NCI-H1048 (cell line): ENCODE measurements at places on chromosomes 16 and 17.

- DNase-seq: no peak
These were observed at the start of gene HOXB2 for GRCh38 chr17:48545022-48545375. TSS of gene HOXB2 (minus strand) at chr17:48545109. CDS start at chr17:48544911, 198 bp downstream.

DNA sequence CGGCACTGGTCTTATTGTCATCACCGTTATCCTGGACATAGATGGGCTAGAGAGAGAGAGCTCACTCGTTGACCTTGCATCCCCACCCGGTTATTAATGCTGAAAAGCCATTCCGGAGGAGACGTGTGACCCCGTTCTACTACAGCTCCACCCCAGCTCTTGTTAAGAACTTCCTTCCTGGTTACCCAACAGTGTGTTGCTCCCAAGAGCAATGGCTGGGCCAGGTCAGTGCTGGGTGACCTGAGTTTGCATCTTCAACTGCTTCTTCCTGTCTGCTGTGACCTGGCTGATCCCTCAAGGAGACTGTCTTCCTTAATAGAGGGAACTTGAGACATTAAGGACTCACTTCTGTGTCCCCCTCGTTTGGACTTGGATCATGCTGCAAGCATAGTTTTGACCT, 96.1 kb upstream of the SDK2 start:
- DNase-seq: no peak

- DNase-seq: no peak
These were observed 7.4 kb downstream of the GSDMA start for GRCh38 chr17:39970157-39970692.

DNA sequence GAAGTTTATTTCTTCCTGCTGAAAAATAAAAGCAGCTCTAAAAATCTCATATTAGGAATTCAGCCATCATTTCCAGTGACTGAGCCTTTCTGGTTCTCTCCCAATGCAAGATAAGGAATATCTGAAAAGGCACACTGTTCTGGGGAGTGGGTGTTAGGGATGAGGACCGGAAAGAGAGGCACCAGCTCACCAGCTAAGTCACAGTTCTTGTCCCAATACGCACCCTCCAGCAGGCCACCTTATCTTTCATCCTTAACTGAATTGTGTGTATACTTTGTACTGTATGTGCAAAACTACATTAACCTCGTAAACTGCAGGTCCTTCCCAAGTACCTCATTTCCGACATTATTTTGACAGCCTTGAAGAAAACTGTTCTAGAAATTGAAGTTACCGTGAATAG, 11.0 kb downstream of the AMFR start:
- DNase-seq: no peak

- no peak for DNase-seq
These were observed 176.7 kb downstream of the SOX9 start for GRCh38 chr17:72297326-72298115.

GRCh38 chr16:68719993-68720489, 17.1 kb upstream of the CDH1 start:
- DNase-seq: no peak

GRCh38 chr17:19386974-19387920, at the start of gene MFAP4:
TSS of gene MFAP4 (minus strand) at chr17:19387190. CDS start at chr17:19387155, 35 bp downstream.
- no peak for DNase-seq
